Iris pigment epithelial cell (primary cell): ENCODE measurements at places on chromosomes 5 and 9.

DNA sequence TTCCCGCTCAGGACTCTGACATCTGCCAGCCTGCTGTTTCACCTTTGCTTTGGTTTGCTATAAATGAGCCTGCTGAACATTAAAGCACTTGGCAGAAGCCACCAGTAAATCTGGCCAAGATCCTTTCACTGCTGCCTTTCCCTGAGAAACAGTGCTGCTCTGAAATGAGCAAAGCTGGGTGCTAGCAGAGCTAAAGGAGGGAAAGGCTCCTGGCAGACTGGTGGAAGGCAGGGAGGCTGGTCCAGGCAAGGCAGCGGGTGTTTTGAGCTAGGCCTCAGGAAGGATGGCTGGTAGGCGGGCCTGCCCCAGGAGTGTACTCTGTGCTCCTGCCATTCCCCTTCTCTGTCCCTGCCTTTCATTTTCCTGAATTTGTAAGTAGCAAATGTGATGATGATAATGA is 52.5 kb upstream of the PTGS1 start:
- DNase-seq, result no peak

GRCh38 chr9:1100945-1101344 is 50.8 kb downstream of the DMRT2 start:
- peak; percentile 32 for DNase-seq

DNA sequence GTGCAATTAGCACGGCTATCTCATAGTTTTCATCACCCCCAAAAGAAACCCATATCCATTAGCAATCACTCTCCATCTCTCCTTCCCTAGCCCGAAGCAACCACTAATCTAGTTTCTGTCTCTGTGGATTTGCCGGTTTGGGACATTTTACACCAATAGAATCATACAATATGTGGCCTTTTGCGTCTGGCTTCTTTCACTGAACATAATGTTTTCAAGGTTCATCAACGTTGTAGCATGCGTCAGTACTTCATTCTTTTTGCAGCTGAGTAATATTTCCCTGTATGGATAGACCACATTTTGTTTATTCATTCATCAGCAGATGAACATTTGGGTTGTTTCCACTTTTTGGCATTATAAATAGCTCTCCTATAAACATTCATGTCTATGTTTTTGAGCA is 75.4 kb upstream of the TBC1D2 start:
- DNase-seq, result peak; percentile 96

GRCh38 chr9:127426756-127427155 is 2.6 kb downstream of the ZNF79 start:
- no peak for DNase-seq

DNA sequence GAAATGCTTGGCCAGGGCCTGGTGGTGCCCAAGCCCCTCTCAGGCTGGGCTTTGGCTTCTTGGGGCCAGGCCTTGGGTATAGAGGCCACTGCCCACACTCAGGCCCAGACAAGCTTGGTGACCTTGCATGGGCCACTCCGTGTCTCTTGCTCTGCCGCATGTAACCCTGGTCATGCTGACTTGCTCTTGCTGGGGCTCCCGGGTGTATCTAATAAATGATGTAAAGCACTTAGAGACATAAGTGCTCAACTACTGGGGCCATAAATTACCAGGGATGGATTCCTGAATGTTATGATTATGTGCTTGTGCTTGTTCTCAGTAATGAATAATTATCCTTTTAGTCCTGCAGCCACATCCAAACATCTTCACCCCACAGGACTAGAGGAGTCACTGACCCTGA is 54.0 kb downstream of the C5orf15 start:
- no peak for DNase-seq

DNA sequence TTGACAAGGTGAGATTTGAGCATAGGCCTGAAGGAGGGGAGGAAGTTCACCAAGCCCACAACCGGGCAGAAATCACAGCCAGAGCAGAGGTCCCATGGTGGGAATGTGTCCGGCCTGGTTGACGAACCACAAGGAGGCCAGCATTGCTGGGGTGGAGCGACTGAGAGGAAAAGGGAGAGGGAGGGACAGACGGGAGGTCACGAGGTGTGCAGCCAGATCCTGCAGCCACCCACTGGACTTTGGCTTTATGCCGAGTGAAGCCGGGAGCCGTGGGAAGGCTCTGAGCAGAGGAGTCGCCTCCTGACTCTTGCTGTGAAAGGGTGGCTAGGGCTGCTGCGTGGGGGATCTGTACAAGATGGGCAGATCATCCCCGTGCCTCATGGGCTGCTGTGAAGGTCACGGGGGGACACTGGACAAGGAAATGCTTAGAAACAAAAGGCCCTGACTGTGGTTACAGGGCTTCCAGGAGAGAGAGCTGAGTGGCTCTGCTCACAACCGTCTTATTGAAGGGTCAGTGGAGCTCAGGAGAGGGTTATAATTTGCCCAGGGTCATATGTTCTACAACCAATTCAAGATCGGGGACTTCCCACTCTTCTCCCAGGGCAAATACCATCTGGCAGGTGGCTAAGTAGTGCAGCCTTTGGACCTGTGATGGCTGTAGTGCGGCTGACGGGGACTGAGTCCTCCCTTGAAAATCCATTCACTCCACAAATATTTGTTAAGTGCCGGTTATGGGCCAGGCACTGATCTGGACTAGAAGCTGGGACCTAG is 15.6 kb upstream of the CD74 start:
- DNase-seq, result peak; percentile 26

- DNase-seq, result no peak
Measured at GRCh38 chr5:168590666-168591065, 11.5 kb upstream of the PANK3 start.

DNA sequence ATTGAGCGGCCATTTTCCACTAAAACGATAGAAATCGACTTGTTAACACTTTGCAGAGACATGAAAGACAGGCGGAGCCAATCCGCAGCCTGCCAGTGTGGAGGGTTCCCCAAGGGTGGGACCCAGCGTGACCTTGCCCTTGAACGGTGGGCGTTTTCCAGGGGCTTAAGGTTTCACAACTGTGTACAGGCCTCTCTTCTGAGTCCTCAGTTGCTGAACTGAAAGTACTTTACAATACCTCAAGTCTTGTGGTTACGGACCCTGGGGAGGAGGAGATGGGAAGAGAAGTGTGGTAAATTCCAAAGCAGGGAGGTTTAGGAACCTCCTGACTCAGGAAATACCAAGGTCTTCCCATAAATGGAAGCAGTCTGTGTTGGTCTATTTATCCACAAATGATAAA is 68.2 kb upstream of the CKMT2 start:
- peak; percentile 75 for DNase-seq

- DNase-seq, result no peak
Measured at GRCh38 chr5:107483231-107484024, 187.3 kb downstream of the EFNA5 start.

DNA sequence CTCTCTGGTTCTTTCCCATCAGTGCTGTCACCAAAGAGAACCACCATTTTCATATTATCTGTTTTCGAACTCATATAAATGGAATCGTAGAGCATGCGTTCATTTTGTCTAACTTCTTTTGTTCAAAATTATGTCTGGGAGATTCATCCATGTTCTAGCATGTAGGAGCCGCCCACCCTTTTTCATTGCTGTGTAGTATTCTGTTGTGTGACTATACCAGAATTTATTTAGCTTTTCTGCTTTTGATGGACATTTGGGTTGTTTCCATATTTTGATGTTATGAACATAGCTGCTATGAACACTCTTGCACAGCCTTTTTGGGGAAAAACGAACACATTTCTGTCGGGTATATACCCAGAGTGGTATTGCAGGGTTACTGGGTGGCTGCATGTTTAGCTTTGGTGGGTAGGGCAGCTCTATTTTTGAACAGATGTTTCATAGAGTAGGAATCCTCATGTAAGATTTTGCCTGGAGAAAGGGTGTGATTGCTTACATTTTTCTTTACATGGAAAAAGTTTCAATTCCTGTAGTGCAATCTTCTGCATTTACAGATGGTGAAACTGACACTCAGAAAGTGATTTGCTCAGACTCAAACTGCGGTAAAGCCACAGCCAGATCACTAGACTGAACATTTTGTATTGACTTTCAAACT is 100.2 kb upstream of the IL12B start:
- DNase-seq, result no peak

- no peak for DNase-seq
Measured at GRCh38 chr5:111372799-111373198, 139.5 kb downstream of the STARD4 start.

DNA sequence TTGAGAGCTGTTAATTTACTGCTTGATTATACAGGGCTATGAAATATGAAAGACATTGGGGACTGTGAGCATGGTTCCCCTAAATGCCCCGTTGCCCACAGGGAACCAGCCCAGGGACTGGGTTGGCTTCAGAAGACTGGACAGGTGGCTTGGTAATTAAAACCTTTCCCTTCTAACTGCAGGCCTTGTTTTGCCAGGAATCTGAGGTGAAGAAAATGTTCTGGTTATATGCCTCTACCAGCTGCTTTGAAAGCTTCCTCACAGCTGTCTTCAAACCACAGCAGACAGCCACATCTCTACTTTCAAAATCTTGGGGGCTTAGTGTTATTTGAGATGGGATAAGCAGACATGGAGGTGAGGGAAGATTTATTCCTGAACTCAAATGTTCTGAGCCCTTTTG is 153.3 kb upstream of the SPRY4 start:
- DNase-seq, result no peak

DNA sequence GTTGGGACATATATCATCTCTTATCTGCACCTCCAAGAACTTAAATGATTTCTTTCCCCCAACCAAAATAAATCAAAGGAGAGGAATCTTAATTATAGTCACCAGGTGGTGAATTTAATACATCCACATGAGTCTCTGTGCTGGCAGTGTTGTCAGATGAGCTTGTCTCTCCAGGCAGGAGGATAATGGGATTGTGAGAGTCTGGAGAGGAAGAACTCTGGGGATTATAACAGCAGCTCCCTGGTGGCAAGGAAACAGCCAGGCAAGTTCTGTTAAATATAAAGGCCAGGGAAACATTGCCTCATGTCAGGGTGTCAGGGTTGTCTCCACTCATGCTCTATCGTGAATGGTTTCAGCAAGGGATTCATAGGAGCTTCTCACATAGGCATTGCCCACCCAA is 80.8 kb downstream of the TLR4 start:
- no peak for DNase-seq

- peak; percentile 87 for DNase-seq
Measured at GRCh38 chr5:163379298-163380155, 57.9 kb upstream of the CCNG1 start.

- peak; percentile 56 for DNase-seq
Measured at GRCh38 chr5:37492778-37493555, 113.8 kb downstream of the WDR70 start.

DNA sequence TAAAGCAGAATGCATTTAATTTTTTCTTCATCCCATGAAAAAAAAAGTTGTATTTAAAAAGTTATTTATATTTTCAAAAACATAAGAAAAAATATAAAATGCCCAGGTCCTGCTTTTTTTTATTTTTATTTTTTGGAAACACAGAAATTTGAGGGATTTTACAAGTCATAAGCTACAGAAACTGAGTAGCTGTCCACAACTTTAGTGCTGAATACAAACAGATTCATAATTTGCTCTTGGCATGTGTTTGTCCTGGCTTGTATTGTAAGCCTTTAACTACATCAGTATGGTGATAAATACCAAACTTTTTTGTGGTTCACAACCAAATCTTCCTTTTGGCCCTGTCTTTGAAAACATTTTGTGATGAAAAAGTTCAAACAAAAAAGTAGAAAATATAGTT is 7.5 kb upstream of the PLCXD3 start:
- DNase-seq, result peak; percentile 16

DNA sequence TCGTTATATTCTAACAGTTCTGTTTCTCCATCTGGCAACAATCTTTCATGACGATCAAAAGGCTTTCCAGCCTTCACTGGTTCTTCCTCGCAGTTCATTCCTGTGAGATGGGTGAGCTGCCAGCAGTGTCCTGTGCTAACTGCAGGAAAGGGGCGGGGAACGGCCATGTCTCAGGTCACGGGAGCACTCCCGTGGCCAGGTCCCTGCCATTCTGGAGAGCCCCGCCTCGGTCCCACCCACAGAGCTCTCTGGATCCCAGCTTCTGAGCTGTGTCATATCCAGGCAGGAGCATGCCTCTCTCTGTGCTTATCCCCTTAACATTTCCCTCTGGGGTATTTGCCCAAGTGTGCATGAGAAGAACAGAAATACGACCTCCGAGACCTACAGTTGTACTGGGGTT is 297.8 kb upstream of the IRX2 start:
- DNase-seq, result no peak

GRCh38 chr5:124908581-124909451 is 162.4 kb upstream of the ZNF608 start:
- DNase-seq, result peak; percentile 38

DNA sequence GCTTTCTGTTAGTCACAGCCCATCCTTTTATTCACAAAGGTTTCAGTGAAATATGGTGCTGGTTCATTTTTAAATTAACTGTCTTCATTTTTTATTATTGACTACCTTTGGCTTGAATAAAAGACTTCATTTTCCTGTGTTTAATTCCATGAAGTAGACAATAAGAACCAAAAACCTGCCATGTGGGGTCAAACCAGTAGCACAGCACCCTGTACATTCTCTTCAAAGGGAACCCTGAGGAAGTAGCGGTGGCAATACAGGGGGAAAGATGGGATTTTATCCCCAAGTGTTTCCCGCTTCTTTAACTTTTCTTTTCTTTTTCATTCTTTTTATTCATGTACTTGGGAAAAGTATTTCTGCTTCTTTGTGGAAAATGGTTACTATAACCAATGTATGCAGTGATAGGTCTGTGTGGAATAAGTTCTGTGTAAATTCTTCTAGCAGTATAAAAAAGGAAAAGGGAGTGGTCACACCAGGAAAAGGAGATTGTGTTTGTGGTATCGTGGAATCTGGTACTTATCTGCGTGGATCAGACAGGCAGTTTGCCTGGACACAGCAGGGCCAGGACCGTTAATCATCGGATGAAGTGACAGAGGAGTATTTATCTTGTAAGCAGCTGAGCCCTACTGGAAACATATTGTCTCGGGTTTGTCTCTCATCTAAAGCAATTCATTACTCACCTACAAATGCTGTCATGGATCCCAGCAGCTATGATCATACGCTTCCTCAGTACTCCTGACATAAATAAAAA is 94.2 kb downstream of the PPIC start:
- peak; percentile 80 for DNase-seq

DNA sequence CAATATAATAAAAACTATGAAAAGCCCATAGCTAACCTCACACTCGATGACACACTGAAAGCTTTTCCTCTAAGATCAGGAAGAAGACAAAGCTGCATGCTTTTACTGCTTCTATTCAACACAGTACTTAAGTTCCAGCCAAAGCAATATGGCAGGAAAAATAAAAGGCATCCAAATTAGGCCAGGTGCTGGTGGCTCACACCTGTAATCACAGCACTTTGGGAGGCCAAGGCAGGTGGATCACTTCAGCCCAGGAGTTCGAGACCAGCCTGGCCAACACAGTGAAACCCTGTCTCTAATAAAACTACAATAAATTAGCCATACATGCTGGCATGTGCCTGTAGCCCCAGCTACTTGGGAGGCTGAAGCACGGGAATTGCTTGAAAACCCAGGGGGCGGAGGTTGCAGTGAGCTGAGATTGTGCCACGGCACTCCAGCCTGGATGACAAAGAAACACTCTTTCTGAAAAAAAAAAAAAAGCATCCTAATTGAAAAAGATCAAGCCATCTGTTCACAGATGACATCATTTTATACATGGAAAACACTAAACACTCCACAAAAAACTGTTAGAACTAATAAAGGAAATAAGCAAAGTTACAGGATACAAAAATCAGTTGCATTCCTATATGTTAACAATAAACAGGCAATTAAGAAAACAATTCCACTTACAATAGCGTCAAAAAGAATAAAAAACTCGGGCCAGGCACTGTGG is 17.9 kb downstream of the ZFR start:
- DNase-seq, result no peak
